Right hindlimb (tissue), 1 donor: ENCODE measurements at places on chromosomes 7 and 10.

GRCh38 chr7:70486977-70487376 lies 645.0 kb upstream of the GALNT17 start:
- DNase-seq: no peak

GRCh38 chr7:47573758-47574481 lies 8.0 kb downstream of the TNS3 start:
- DNase-seq: peak; percentile 76

DNA sequence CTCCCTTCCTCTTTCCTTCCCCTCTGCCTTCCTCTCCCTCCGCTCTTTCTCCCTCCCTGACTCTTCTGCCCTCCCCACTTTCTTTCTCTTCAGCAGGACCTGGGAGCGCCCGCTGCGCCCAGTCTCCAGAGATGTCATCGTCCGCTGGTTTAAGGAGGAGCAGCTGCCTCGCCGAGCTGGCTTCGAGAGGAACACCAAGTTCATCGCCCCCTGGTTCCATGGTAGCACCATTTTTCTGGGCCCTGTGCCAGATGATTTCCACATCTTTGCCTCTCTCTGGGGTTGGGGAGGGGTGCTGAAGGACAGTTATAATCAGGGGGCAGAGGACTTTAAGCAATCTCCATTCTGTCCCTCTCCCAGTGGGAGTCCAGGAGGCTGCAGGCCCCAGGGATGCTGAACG lies 71.6 kb downstream of the SH2D4B start:
- no peak for DNase-seq

DNA sequence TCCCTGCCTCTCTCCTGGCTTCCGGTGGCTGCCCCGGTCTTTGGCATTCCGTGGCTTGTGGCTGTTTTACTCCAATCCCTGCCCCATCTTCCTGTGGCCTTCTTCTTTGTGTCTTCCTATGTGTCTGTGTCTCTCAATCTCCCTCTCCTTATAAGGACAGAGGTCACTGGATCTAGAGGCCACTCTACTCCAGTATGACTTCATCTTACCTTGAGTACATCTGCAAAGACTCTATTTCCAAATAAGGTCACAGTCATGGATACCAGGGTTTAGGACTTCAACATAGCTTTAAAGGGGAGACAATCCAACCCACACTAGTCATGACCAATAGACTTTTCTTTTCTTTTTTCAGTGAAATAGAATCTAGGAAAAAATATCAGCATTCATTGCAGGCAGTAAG lies 153.3 kb upstream of the INSYN2A start:
- DNase-seq: no peak
